ENCODE measurements at places on chromosomes 7 and 10.

GRCh38 chr7:37128327-37129034 lies 320.2 kb downstream of the ELMO1 start:
- no peak for DNase-seq

- no peak for DNase-seq
Observed at GRCh38 chr10:42827201-42827600, 44.6 kb downstream of the BMS1 start.

DNA sequence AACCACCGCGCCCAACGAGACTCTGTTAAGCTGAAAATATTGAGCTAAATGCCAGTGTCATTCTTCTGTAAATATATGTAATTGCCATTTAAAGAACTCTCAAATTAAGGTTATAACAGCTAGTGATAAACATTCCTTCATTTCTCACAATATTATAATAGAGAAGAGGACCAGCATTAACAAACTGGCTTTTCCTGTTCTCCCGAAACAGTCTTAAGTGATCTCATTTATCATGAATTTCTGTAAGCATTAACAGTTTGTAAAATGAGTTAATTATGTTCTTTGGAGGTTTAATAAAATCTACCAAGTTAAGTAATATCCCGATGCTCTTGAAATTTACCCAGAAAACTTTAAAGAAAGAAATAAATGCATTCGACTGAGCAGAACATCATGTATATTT lies 352.8 kb downstream of the KCNMA1 start:
- no peak for DNase-seq

- DNase-seq = no peak
Observed at GRCh38 chr10:102799691-102800471, 37.3 kb downstream of the CYP17A1 start.

DNA sequence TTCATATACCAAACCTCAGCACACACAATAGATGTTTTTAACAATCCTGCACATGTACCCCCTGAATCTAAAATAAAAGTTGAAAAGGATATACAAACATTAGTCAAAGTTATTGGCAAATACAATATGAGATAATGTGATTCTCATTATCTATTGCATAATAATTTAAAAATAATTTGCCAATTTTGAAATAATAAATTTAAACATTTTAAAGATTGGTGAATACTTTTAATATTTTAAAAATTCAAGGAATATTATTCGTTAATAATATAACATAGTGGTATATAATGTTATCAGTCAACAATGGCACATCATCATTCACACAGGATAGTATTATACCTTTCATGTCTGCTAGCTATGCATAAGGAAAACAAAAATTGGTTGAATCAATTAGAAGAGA lies 207.0 kb upstream of the SP8 start:
- no peak for DNase-seq

GRCh38 chr10:58013406-58013805 lies 254.3 kb downstream of the IPMK start:
- DNase-seq = no peak

- DNase-seq = no peak
Observed at GRCh38 chr10:22346096-22346661, 883 bp downstream of the SPAG6 start.

DNA sequence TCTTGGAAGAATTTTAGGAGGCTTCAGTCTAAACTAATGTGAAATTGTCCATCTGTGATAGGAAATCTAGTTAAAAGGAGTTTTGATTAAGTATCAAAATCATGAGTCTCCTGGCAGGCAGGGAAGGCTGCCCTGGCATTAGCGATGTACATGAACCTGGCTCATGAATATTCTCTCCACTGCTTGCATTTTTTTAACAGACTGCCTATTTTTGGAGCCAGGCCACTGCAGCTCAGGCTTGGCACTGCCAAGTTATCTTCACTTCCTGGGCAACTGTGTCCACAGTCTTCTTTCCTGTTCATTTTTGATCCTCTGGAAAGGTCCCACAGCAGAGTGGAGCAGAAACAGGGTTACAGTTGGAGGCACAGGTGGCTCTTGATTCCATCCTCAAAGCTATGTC lies 7.0 kb downstream of the GPR26 start:
- DNase-seq = no peak
